ENCODE measurements at places on chromosomes 6 and 20.

DNA sequence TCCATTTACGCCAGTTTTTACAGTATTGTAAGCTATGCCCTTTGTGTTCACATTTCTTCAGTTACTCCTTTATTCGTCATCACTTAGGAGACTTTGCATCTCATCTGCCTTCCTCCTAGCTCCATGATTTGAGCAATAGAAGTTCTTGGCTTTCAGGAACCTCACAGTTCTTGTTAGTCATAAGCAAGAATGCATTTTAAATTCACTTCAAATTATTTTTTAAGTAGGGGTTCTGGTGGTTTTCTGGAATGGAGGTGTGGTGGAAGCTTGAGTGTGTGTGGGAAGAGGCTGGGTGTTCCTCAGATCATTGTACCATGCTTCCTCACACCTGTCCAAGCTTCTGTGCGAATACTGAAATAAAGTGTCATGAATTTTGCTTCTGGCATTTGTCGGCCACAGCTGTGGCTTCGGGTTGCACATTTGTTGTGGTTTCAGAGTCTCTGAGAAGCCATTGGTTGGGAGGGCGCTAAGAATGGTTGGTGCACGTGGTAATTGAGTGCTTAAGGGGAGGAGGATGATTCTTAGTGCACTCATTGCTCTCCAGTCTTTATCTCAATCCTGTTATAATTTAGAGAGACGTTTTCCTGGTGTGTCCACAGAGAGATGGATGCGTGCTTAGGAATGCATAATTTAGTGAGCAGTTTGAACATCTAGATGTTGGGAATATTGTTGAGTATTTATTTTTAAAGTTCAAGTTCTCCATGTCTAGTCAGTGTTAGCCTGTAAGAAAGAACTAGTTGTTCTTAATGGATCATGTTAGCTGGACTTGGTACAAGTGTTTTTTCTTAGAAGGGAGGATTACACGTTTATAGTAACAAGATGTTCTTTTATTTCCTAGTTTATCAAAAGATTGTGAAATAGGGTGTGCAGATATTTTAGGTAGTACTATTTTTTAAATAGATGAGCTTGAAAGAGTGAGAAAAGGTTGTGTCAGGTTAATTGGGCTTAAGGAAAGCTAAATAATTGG is 31.9 kb downstream of the FOXO3 start:
- DNase-seq = no peak

- DNase-seq = no peak
Observed at GRCh38 chr6:111417181-111417585, 65.8 kb downstream of the REV3L start.

DNA sequence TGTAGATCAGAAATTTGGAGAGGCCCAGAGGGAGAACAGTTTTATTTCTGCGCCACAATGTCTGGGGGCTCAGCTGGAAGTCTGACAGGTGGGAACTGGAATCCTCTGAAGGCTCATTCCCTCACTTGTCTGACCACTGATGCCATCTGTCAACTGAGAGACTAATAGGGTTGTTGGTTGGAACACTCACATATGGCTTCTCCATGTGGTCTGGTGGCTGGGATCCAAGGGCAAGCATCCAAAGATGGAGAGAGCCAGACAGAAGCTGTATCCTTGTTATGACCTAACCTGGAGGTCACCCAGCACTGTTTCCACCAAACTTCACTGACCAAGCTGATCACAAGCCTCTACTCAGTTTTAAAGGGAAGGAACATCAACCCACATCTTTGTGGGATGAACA is 117.9 kb upstream of the AKAP12 start:
- DNase-seq = no peak

DNA sequence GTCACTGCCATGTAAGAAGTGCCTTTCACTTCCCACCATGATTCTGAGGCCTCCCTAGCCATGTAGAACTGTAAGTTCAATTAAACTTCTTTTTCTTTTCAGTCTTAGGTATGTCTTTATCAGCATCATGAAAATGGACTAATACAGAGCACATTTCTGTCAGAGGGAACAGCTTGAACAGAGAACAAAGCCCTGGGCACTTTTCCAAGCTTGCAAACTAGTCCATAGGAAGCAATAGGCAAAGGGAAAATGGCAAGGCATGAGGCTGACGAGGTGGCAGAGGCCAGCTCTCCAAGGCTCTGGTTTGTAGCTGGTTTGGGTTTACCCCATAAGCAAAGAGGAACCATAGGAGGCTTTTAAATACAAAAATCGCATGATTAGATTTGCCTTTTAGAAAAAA is 185.1 kb upstream of the HDDC2 start:
- DNase-seq = no peak

DNA sequence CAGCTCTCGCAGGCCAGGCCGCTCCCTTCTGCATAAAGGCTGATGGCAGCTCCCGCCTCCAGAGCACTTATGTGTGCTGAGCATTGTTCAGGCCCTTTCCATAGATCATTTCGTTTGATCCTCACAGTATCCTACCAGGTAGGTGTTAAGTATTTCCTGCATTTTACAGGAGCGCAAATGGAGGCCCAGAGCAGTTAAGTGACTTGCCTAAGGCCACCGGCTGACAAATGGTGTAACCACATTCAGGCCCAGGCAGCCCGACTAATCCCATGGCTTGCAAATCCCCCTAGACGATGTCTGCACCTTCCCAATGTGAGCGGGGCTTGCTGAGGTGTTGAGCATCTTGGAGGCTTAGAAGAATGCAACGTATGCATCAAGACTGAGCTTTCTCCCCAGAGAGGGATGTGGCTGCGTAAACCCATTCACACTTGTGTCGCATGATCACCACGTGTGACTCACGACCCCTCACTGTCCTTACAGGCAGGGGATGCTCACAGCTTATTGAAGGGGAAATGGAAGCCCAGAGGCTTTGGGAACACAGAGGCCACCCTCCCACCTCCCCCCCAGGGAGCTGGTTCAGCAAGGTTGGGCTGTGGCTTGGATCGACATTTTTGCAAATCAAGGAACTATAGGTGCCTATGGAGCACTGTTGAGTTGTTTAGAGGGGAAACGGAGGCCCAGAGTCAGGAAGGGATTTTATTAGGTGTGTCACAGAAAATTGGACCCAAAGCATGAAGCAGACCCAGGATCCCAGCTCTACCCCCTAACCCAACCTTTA is 7.0 kb downstream of the BPIFB2 start:
- no peak for DNase-seq

GRCh38 chr20:62772619-62772989 is 23.7 kb upstream of the MRGBP start:
- no peak for DNase-seq

DNA sequence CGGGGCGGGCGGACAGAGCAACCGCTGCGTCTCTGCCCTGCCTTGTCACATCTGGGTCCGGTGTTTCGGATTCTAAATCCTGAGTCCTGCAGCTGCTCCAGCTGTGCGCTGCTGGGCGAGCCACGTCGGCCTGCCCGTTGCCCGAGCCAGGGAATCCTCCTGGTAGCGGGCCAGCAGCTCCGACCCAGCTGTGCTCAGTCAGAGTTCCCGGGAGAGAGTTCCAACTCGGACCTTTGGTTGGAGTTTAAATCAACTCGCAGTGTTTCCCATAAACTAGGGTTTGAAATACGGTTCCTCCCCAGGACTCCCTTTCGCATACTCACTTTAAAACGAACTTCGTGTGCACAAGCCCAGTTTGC is 315 bp upstream of the PDE10A start:
- DNase-seq = peak; percentile 59

GRCh38 chr6:106922626-106923025 is 51.9 kb downstream of the CD24 start:
- DNase-seq = no peak
